NCI-H1092 treated with DMSO at 0.1 percent for 48 hours (cell line): ENCODE measurements at places on chromosomes 2 and 18.

DNA sequence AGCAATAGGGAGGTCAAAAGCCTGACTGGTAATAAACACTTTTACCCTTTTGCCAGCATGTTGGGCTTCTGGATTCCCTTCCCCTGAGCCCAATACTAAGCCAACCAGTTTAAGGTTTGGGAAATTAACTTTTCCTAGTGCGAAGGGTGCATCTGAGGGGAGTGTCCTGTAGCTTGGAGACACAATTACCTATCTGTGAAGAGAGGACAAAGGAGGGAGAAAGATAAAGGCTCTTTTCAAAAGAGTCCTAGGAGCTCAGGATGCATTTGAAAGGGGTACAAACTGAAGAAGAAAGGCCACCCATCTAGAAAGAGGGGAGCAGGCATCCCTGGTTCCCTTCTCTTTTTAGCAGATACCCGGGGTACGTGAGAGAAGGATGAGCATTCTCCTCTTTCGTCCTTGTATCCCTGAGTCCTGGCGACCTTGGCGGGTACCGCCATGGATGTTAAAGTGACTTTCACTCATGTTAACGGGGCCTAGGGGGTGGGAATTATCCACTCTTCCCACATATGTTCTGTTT lies 25.1 kb downstream of the C18orf54 start:
- no peak for DNase-seq

DNA sequence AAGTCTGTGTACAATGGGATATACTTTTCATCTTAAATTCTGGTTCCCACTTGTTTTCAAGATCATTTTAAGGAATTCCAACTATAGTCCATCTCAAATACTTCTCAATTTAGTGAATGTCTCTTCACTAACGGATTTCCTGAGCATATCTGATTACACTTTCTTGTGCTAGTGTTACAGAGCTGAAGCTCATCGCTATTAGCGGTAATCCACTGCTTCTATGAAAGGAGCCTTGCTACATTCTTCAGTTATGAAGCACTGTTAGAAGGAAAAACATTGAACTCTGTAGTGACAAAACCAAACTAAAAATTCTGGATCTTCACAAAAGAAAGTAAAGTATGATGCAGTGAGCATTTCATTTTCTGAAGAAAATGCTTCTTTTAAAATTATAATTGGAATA lies 72.0 kb downstream of the AGPS start:
- no peak for DNase-seq

DNA sequence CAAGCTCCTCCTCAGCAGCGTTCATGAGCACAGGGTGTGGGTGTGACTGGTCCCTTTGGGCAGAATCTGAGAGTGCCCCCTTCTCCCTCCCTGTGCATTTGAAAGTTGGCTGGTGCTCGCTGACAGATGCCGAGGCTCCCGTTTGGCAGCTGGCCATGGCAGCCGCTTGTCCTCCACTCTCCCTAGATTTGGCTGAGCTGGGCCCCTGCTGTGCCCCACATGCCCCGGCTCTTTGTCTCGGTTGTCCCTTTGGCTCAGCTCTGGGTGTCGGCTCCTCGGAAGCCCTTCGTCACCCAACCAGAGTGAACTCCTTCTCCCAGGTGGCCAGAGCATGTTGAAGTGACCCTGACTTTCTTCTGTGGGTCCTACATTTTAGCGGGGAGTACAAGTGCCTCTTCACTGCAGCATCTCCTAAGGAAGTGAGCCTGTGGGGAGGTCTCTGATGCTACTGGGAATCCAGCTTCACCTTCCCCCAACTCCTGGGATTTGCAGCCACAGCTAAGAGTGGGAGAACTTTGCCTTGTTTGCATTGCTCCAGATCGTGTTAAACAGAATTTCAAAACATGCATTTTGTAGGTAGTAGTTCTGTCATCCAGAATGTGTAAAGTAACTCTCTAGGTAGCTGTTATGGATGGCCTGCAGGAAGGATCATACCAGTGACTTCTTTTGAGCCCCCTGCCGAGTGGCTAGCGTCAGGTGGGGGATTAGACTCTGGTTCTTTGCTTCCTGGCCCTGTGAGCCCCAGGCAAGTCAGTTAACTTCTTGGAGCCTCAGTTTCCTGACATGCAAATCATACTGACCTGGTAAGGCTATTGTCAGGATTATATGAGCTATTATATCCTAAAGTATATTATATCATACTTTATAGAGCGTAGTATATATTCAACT lies 24.2 kb downstream of the HPCAL1 start:
- peak; percentile 74 for DNase-seq

DNA sequence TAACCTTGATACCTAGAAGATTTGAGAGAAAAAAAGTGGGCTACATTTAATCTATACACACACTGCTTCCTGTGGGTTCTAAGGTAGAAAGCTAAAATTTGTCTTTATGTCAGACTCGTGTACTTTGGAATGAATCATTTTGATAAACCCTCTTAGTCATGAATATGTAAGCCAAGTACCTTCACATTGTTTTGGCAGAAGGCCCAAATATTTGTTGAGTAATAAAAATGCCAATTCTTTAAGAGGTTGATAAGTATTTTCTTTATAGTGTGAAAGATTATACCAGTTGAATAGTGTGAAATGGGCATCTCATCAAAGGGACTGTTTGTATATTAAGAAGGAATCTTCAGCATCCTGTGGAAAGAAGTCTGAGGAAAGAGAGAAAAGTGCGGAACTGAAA lies 1464.7 kb upstream of the ZEB2 start:
- no peak for DNase-seq

DNA sequence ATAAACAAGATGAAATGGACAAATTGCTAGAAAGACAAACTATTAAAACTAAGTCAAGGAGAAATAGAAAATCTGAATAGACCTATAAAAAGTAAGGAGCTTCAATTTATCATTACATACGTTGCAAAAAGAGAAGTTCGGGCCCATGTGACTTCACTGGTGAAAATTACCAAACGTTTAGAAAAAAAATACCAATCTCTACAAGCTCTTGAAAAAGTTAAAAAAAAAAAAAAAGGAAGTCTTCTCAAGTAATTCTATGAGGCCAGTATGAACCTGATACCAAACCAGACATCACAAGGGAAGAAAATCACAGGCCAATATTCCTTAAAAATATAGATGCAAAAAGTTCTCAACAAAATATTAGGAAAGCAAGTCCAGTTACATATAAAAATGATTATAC lies 20.2 kb upstream of the ACVR2A start:
- DNase-seq: no peak

DNA sequence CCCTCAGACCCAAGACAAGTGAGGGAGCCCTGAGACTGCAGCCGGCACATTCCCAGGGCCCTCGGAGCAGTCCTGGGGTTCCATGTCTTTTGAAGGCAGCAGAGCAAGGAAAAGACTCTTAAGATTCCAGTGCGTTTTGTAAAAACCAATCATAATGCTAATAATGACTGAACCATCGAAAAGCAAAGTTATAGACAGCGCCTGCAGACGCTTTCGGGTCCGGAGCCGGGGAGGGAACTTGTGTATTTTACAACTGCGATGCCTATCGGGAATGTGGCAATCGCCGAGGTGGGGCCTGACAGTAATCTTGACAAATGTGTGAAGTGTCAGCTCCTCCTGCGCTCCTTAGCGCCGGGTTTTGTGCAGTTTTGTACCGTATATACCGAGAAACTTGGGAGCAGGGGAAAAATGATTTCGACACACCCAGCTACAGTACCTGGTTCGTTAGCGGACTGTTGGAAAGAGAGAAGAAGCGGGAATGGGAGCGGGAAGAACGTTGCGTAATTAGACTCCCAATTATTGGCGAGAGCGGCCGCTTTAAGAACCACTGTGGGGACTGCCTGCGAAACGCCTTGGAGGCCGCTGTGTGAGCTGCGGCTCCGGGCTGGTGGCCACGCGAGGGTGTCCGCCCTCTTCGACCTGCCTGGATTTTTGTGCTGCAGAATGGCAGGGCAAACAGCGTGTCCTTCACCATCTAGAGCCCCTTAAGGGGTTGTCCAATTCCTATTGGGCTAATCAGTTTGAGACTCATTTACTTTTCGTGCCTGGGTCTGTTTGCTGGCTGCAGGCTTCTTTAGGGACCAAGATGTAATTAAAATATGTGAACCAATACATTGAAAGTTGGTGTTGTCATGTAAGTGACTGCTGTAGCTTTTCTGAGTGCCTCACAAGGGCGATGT lies 2.4 kb downstream of the EPAS1 start:
- peak; percentile 22 for DNase-seq
